Left lung (tissue), 14 donors: ENCODE measurements at places on chromosomes 6 and 20.

DNA sequence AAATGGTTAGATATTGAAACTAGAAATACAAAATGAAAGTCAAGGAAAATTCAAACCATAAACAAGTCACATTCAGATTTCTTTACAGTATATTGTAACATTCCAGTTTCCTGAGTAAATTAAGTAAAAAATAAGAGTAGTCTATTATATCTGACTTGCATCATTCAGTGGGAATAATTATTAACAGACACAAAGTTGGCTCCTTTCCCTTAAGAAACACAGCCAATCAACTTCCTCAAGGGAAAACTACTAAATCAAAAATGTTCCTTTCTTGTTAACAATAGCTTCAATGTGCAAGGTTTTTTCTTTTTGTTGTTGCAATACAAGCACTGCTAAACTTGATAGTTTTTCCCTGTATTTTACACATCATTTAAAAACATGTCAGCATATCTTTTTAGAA, 33.2 kb downstream of the DNAAF9 start:
- no peak for DNase-seq

- no peak for DNase-seq
Measured at GRCh38 chr6:144417681-144418080, 132.5 kb downstream of the UTRN start.

DNA sequence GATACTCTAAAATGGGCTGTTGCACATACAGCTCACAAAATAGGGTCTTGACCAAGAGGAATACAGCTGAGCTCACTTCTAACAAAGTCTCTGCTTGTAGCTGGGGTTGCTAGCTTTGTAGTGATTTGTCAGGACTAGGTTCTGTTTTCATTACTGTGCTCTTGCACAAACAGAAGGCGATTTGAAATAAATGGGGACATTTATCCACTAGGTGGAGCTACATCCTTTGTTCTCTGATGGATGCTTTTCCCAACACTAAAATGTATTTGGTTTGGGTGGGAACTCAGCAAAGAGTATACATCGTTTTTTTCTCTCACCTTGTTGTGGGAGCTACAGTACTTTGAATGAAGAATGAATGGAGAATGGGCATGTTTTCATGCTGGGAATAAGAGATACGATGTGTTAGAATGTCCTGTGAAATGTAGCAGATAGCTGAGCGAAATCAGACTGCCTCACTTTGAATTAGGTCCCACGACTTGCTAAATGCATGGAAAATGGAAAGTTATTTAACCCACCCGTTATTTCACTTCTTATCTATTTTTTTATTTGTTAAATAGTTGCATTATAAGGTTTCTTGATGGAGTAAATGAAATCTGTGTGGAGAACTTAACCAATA, 494.7 kb upstream of the MAP3K7 start:
- no peak for DNase-seq

GRCh38 chr6:72524011-72524645, 97.7 kb upstream of the KCNQ5 start:
- DNase-seq, result no peak

DNA sequence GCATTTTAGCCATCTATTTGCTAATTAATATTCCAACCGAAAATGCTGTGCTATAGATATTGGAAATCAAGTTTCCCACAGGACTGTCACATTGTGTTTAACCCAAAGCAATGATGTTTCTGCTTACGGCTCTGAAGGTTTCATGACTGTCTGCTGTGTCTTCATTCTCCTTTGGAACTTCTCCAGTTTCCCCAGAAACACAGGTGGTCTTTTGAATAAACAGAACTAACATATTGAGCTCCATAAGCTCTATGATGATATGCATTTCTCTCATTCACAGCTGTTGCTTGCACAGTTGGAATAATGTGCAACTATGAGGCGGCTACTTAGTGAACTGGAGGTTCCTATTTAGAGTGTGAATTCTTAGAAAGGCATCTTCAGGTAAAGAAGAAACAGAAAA, 266.0 kb upstream of the ID4 start:
- DNase-seq, result no peak
